ENCODE measurements at places on chromosomes 6 and 20. TPM values are rescaled to one million over a fixed set of nuclear protein-coding genes. Genes with fewer than 3 reads are reported as not detected.
A peak's percentile ranks its signal among the peaks of the same experiment; 100 is the strongest.

- no peak for DNase-seq
These were observed 69.7 kb upstream of the NHSL1 start for GRCh38 chr6:138568997-138569396.

DNA sequence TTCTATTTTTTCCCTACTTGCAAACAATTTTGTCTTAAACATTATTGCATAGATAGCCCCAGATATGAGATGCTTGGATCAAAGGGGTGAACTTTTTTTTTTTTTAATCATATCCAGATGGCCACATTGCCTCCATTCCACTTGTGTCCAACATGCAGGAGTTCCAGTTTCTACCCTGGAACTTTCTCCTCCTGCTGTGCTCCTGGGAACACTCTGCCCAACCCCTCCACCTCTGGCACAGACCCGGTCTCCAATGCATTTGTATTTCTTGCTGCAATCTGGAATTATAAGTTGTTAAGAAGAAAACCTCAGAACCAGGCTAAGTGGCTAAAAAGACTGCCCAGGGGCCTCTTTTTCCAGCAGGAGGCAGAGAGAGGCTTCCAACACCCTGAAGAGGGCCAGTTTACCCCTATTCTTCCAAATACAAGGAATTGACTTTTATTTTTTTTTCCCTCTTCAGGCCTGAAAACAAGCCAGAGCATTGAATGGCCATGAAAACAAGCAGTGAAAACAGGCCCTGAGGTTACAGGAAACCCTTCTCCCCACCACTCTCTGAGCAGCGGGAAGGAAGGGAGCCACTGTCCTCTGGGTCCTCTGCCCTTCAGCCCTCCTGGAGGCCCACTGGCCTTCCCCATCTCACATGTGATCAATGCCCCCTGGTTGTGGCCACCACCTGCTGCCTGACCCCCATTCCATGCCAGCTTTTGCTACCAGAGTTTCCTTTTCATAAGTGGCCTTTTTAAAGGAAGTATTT lies 44.3 kb downstream of the PDYN start:
- DNase-seq: no peak

DNA sequence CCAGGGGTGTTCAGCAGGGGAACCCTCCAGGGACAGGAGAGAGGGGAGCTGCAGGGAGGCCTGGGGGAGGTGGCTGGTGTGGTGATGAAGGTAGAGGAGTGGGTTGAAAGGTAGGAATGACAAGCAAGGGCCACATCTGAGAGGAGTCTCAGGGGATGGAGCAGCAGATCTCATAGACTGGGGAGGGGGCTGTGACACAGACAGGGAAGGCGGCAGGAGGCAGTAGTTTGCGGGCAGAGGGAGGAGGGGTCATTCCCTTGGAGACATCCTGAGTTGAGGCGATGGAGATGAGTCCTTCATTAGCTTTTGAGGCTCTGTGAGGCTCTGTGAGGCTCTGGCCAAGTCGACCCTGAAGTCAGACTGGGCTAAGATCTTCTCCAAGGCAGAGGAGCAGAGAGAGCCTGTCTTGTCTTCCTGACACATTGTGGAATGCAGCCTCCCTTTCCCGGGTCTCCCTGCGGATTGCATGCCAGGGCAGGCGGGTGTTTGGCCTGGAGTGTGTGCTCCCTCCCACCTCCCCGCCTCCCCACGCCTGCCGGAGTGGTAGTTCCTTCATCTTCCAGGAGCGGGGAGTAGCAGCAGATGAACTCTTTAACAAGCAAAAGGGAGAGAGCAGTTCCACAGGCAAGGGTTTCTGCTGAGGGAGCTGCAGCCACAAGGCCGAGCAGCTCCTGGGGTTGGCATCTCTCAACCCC lies 34.3 kb upstream of the MLN start:
- DNase-seq: no peak

- DNase-seq: peak; percentile 51
These were observed 47.4 kb downstream of the GMDS start for GRCh38 chr6:2197984-2198383.

DNA sequence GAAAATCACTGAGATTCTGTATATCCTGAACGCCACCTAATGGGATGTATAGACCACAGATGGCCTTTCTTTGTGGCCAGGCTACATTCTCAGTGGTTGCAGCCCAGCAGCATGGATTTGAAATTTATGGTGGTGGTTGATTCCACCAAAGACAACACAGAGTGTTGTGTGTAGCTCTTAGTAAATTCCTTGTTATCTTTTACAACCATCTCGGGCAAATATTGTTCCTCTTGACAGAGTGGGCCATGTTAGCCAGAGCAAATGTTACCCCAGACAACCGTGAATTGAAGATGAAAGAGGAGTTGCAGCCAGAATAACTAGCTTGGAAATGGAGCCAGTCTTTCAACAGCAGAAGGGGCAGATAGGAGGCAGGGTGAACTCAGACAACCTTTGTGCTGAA lies 39.5 kb downstream of the SLC24A3 start:
- no peak for DNase-seq

DNA sequence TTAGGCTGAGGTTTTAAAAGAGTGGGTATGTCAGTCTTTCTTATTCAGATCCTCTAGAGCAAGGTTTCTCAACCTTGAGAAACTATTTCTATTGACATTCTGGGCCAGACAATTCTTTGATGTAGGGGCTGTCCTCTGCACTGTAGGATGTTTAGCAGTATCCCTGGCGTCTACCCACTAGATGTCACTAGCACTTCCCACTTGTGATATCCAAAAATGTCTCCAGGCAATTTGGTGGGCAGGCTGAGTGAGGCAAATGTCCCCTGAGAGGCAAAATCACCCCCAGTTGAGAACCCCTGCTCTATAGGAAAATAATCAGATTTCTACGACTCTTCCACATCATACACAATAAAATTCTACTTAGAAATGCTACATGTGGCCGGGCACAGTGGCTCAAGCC lies 7.7 kb upstream of the ZKSCAN8 start:
- DNase-seq: peak; percentile 45

- no peak for DNase-seq
These were observed 4.0 kb upstream of the OXT start for GRCh38 chr20:3067139-3068014.

- no peak for DNase-seq
These were observed 26.2 kb downstream of the MYO6 start for GRCh38 chr6:75775219-75775618.

GRCh38 chr6:128068119-128068479 lies 167.2 kb upstream of the THEMIS start:
- DNase-seq: no peak

- peak; percentile 84 for DNase-seq
These were observed 635 bp upstream of the TENT5A start for GRCh38 chr6:81752921-81753710.

- DNase-seq: peak; percentile 66
These were observed 34.1 kb upstream of the EZR start for GRCh38 chr6:158853072-158853879.

DNA sequence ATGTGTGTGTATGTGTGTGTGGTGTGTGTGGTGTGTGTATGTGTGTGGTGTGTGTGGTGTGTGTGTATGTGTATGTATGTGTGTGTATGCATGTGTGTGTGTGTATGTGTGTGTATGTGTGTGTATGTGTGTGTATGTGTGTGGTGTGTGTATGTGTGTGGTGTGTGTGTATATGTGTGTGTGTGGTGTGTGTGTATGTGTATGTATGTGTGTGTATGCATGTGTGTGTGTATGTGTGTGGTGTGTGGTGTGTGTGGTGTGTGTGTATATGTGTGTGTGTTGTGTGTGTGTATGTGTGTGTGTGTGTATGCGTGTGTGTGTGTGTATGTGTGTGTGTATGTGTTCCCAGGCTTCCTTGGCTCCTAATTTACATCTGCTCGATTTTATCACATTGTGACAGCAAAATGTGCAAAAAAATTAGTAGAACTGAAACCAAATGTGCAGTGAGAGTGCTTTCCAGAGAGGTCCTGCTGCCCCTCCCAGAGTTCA lies 234.5 kb downstream of the BMP7 start:
- no peak for DNase-seq

- no peak for DNase-seq
These were observed 468.2 kb upstream of the ARID1B start for GRCh38 chr6:156309017-156309416.

DNA sequence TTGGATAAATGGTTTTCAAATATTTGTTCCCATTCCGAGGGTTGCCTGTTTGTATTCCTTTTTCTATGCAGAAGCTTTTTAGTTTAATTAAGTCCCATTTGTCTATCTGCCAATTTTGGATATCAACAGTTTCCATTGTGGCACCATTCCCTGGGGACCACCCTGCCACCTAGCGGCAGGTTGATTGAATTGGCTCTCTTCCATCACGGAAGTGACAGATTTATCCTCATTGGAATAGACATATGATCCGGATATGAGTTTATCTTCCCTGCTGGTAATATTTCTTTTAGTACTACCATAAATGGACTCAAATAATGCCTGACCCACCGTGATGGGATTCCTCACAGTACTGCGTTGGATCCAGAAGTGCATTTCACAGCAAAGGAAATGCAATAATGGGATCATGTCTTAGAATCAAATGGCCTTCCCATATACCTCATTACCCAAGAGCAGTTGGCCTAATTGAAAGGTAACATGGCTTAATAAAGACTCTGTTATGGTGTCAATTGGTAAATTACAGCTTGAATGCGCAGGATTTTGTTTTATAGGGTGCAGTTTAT lies 327.0 kb downstream of the BMP2 start:
- peak; percentile 46 for DNase-seq

DNA sequence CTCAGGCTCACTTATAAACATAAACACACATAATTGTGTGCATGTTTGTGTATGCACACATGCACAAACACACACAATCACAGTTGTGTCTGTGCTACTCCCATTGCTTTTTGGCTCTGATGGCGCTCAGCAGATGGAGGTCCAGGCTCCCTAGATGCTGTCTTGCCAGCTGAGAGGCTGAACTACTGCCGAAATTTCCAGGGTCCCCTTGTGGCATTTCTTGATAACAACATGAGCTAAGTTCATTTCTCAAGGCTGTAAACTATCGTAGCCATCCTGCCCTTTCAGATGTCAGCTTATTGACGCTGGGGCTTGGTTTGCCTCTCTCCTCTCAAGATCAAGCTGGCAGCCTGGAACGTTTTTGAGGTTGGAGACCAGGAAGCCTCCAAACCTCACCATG lies 313.9 kb upstream of the RNF24 start:
- no peak for DNase-seq

DNA sequence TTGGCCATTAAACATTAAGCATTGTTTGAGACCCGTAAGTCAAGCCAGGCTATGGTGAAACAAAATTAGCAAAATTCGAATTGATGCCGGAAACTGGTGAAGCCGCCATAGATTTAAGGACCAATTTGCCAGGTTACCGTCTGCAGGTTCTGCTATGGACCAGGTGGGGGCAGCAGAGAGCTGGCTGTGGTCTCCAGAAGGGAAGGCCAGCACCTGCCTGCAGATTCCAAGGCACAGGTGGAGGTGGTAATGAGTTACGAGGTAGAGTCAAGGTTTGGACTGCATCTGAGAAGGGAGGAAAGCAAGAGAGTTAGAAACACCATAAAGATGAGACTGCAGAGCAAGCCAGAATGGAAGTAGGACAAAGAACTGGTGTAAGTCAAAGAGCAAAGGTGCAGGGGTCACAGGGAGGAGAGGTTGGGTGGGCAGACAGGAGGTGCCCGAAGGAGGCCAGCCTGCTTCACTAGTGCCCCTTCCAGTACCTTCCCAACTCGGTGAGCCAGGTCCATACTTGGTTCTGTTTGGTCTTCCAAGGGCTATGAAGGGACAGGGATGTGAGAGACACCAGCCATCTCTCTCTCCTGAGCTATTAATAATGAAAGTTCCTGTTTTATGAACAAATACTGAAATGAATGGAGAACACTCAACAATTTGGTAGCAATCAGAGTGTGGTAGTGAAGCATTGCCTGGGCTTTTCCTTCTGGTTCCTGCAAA lies 131.6 kb upstream of the ESR1 start:
- peak; percentile 46 for DNase-seq

- DNase-seq: no peak
These were observed 8.9 kb upstream of the FITM2 start for GRCh38 chr20:44319839-44320422.

- DNase-seq: no peak
These were observed 60.9 kb downstream of the GFRAL start for GRCh38 chr6:55388211-55388610.

DNA sequence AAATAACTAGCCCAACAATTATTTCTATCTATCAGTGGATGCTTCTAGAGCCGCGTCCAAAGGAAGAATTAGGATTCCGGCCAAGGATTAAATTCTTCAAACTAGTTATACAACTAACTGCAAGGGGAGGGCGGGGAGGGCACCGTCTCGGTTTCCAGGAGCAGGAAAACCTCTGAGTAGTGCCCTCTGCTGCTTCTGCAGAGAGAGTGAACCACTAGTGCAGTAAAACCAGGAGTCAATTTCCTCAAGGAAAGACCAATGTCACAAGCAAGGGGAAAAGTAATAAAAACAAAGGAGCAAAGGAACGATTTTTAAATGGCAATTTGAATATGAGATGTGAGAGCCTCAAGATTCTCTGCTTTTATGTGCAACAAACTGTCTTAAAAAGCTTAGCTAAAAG lies 16.5 kb upstream of the UBE2J1 start:
- DNase-seq: peak; percentile 62

GRCh38 chr6:157994125-157994795 lies 12.6 kb downstream of the SYNJ2 start:
- DNase-seq: no peak

GRCh38 chr20:17860301-17861197 lies 108.0 kb downstream of the SNX5 start:
- no peak for DNase-seq

DNA sequence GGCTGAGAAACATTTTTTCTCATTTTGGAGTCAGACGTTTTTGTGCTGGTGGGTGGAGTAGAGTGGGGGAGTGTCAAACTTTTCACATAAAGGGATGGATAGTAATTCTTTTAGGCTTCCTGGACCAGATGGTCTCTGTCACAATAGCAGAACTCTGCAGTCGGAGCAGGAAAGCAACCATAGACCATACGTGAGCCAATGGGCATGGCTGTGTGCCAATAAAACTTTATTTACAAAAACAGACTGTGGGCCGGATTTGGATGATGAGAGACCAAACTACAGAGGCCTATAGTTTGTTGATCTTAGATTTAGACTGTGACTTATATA lies 70.8 kb upstream of the SLC22A23 start:
- no peak for DNase-seq

GRCh38 chr20:60266177-60266823 lies 308.1 kb downstream of the CDH26 start:
- no peak for DNase-seq

- DNase-seq: peak; percentile 85
These were observed 36.8 kb downstream of the PTPRK start for GRCh38 chr6:128483472-128484135.

- no peak for DNase-seq
These were observed 60.3 kb downstream of the TSHZ2 start for GRCh38 chr20:53032478-53032932.

GRCh38 chr6:72969666-72970065 lies 255.6 kb downstream of the KHDC1L start:
- DNase-seq: no peak

- DNase-seq: peak; percentile 33
These were observed 460 bp downstream of the PLAGL1 start for GRCh38 chr6:144007478-144008119.

PAQR8 gene
- polyA plus RNA-seq: 4.3 TPM

PGC gene
- not detected for polyA plus RNA-seq

JPH2 gene
- polyA plus RNA-seq: not detected

MRAP2 gene
- polyA plus RNA-seq: 8.6 TPM

STX11 gene
- 8.9 TPM for polyA plus RNA-seq

EPPIN gene
- polyA plus RNA-seq: not detected

TGM3 gene
- polyA plus RNA-seq: not detected

USP49 gene
- 2.4 TPM for polyA plus RNA-seq

TP53TG5 gene
- not detected for polyA plus RNA-seq

NKAPL gene
- 0.72 TPM for polyA plus RNA-seq

VPS16 gene
- polyA plus RNA-seq: 37.6 TPM

KCNK15 gene
- polyA plus RNA-seq: 0.05 TPM

AIF1 gene
- not detected for polyA plus RNA-seq

FNDC11 gene
- polyA plus RNA-seq: 3.4 TPM

IL17A gene
- polyA plus RNA-seq: not detected

C20orf202 gene
- polyA plus RNA-seq: not detected
